ENCODE measurements at places on chromosomes 4 and X.

- DNase-seq, result no peak
Observed at GRCh38 chrX:138157850-138158249, 553.7 kb downstream of the FGF13 start.

DNA sequence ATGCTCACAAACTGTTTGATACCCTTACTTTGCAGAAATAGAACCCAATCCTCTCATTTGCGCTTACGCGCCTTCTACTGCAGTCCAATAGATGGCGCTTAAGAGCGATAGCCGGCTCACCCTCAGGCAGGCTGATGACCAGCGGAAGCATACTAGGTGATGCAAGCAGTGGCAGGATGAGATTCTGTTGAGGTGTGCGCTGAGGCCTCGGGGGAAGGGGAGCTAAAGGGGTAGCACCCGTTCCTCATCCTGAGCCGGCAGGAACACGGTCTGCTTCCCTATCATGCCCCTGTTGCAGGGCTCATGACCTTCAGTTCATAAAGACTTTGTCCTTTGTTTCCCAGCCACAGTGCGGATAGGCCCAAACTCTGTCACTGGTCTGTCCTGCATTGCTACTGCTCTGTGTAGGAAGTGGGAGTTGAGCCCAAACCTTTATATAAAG, 628.9 kb downstream of the TLL1 start:
- DNase-seq, result no peak

- no peak for DNase-seq
Observed at GRCh38 chr4:31370866-31371465, 650.8 kb downstream of the PCDH7 start.

DNA sequence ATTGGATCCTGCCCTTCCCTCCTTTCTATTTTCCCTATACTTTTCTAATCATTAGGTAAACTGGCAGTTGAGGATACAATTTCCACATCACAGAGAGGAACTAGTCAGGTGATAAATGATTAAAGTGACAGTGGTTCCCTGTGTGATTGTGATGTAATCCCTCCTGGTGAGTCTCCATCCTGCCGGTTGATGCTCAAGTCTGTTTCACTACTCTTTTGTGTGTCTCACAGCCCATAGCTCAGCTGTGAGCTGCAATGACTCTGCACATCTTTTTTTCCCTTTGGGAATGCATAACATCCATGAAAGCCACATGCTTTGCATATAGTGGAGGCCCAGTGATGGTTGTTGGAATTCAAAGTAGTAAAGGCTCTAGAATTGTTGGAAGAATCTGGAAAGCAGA, 60.4 kb downstream of the CCNI start:
- no peak for DNase-seq

- no peak for DNase-seq
Observed at GRCh38 chr4:110640576-110640975, 17.7 kb upstream of the PITX2 start.

GRCh38 chr4:110296892-110297291, 98.5 kb upstream of the ELOVL6 start:
- DNase-seq, result no peak

GRCh38 chrX:12309744-12310076, 171.4 kb downstream of the FRMPD4 start:
- DNase-seq, result no peak

- DNase-seq, result no peak
Observed at GRCh38 chr4:76499461-76499860, 64.4 kb downstream of the SHROOM3 start.

GRCh38 chrX:130788786-130789581, 114.0 kb downstream of the ENOX2 start:
- no peak for DNase-seq

- DNase-seq, result no peak
Observed at GRCh38 chr4:126762663-126763247, 870.0 kb upstream of the INTU start.

GRCh38 chr4:115353370-115353769, 239.9 kb upstream of the NDST4 start:
- DNase-seq, result no peak

GRCh38 chrX:15600049-15600448, 711 bp downstream of the ACE2 start:
- DNase-seq, result no peak

GRCh38 chr4:102791318-102791835, 30.6 kb upstream of the MANBA start:
- no peak for DNase-seq

DNA sequence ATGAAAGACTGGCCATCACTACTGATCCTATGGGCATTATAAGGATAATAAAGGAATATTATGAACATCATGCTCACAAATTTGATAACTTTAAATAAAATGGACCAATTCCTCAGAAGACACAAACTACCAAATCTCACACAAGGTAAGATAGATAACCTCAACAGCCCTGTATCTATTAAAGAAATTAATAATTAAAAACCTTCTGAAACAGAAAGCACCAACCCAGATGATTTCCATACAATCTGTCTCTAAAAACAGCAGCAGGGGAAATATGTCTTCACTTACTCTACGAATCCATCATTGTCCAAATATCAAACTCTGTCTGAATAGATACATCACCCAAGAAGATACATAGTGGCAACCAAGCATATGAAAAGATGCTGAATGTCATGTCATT, 55.2 kb downstream of the LCORL start:
- no peak for DNase-seq

- no peak for DNase-seq
Observed at GRCh38 chr4:124290678-124291077, 421.9 kb downstream of the ANKRD50 start.

DNA sequence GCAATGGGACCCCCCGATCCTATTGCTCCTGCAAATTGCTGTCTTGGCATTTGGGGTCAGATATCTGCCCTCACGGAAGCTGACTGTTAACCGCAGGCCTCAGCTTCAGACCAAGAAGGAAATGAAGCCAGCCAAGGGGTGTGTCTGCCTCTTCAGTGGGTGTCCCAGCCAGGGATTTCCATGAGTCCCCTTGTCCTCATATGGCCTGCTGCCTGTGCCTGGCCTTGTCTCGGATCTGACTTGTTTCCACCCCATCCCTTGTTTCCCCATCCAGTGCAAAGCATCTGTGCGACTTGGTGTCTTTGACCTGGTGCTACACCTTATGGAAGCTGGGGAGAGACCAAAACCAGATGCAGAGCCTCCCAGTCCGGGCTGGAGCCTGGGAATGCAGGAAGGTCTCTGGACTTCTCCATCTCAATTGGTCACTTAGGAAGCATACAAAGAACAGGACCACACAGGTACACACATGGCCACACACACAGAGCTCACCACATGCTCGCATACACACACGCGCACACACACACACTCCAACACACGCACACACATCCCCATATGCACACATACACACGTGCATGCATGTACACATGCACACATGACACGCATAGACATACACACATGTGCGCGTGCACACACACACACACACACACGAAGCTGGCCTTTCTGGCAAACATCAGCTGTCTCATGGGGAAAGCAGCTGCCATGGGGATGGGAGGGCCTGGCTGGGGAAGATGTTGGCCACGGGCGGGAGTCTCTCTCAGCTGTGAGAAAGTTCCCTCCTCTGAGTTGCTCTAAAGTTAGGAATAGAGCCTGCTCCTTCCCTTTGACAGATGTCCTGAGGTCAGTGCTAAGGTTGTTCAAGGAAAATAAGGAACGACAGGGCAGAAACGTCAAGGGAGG, 65.5 kb downstream of the CRMP1 start:
- no peak for DNase-seq

- peak; percentile 56 for DNase-seq
Observed at GRCh38 chr4:101730291-101731117, 60.0 kb upstream of the BANK1 start.

DNA sequence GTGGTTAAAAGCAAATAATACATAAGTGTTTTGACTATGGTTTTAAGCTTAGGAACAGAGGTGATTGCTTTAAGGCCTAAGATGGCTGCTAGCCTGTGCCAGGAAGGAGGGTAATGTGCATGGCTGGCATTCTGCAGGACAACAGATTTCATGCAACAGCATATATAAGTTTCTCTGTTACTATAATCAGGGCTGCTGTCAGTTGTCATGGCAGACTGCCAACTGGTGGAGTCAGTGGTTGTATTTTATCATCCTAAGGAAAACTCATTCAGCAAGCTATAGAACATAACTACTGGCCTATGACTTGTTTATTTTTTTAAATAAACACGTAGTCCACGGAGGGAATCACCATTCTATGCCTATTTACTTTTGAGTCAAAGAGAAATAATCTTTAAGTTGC, 77.7 kb upstream of the DCAF8L1 start:
- no peak for DNase-seq

GRCh38 chr4:2159931-2160330, 82.0 kb downstream of the HAUS3 start:
- DNase-seq, result no peak

DNA sequence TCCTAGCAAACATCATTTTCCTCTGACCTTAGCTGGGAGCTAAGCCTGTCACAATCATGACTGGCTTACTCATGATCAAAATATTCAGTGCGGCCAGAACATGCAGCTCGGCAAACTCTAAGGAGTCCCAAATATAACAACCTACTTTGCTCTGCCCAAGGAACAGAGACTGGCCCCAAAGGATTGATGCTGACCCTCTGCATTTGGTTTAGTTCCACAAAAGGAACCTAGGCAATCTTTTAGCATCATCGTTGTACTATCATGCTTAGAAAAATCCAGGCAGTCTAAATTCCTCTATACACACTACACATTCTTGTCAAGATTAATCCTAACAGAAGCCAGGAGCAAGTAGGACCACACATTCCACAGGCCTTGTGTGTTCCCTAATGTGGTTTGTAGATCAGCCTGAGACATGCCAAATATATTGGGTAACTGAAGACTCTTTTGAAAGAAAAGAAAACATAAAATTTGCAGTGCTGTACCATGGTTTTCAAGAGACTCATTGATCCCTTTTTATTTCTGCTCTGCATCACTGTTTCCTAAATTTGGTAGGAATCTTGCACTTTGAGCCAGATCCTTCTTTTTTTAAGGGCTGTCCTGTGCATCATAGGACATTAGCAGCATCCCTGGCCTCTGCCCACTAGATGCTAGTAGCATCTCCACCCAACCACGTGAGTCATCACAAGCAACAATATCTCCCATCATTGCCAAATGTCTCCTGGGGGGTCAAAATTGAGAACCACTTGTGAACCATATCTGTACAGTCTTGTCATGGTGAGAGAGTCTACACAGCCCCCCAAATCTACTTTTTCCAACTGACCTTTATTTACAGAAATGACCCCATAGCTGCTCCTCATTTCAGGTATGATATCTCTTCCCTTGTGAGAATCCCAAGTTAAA, 17.6 kb upstream of the CC2D2A start:
- DNase-seq, result no peak
